ENCODE measurements at places on chromosomes 1 and 21. TPM values are rescaled to one million over a fixed set of nuclear protein-coding genes. Genes with fewer than 3 reads are reported as not detected.

- no peak for DNase-seq
Observed at GRCh38 chr1:84635429-84635828, 54.8 kb downstream of the SSX2IP start.

DNA sequence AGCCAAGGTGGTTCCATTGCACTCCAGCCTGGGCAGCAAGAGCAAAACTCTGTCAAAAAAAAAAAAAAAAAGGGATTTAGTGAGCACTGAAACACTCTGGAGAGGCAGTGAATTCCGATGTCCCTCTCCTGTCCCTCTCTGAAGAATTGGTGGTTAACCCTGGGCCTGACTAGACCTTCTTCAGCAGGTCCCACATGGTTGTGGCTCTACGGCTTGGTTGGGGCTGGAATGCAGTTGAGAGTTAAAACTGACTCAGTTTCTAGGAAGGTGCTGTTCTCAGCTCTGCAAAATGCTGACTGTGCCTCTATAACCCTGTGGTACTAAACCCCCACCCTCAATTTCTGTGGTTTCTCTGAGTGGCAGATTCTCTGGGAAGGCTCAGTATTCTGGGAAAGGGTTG, 173.3 kb downstream of the SEC16B start:
- DNase-seq: no peak

DNA sequence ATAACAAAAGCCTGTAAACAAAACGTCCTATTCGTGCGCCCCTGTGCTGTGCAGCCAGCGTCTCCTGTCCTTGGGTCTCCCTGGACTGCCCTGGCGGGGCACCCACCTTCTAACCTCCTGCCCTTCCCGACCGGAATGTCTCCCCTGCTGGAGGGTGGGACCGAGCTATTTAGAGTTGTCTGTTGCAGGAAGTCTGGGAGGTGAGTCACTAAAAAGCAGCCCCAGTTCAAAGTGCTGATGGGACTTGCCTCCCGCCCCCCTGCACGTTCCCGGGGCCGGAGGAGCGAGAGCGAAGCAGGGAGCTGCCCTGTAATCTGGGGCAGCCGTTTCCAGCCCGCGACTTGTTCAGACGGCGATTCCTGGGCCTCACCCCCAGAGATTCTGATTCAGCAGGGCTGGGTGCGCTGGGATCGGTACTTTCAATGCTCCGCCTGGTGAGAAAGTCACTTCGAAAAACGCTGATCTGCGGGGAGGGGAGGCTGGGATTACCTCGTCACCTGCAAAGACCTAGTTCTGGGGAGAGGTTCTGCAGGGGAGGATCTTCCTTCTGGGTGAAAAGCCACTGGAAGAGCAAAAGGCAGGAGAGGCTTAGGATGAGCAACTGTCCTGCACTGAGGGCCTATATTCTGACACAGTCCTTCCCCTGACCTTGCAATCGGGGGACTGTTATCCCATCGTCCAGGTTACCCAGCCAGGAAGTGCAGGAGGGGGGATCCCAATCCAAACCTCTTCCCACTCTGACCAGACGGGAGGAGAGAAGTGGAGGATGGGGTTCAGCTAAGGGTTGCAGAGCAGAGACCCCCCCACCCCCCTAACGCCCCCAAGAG, 1.2 kb upstream of the DHRS3 start:
- DNase-seq: peak; percentile 43

- DNase-seq: no peak
Observed at GRCh38 chr1:20074725-20075171, 4.8 kb downstream of the PLA2G5 start.

DNA sequence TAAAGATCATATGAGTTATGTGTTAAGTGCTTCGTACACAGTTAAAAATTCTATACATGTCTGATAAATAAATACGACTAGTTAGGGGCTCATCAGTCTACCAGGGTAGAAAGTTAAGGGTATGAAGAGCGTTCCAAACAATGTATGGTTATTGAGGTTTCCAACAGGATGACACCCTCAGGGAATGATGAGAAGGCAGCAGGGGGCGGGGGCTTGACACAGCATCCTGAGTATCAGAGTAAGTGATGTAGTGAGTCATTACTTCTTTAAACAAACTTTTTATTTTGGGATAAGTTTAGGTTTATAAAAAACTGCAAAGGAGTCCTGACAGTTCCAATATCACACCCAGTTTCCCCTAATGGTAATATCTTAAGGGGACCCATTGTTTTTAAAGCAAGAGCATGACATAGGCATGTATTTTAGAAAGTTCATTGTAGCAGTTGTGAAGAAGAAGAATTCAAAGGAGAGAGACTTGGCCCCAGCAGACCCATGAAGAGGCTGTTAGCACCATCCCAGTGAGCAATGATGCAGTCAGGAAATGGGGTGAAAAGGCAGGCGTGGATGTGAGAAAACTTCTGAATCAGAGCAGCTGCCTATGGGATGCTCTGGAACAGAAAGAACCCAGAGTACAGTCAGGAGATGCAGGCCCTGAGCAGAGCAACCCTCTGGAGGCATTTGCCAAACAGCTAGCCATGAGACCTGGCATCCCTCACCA, 15.0 kb upstream of the PSMB2 start:
- no peak for DNase-seq

DNA sequence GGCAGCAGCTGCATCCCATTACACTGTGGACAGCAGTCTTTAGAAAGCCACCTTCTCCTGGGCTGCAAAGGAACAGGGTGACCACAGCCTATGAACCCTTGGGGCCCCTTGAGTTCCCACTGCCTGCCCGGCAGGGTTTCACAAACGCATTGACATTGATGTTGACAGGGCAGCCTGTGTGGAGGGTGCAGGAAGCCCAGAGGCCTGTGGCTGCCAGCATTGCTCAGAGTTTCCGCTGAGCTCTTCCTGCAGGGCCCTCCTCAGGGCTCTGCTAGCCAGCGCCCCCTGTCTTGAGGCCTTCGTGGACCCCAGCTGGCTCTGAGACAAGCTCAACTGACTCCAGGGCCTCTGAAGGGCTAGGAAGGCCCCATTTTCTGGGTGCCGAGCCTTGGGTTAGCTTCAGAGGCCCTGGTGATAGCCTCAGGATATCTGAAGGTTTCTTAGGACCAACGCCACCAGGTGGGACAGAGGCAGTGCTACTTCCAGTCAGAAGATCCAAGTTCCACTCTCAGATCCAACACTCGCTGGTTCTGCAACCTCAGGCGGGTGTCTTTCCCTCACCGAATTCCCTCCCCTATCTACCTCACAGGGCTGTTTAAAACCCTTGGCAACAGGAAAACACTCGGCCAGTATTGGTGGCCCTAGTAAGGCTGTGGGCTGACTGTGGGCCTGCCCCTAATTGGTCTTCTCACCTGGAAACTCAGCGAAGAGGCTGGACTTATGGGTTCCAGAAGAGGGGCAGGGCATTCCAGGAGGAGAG, 27.2 kb upstream of the EPS8L3 start:
- DNase-seq: no peak

DNA sequence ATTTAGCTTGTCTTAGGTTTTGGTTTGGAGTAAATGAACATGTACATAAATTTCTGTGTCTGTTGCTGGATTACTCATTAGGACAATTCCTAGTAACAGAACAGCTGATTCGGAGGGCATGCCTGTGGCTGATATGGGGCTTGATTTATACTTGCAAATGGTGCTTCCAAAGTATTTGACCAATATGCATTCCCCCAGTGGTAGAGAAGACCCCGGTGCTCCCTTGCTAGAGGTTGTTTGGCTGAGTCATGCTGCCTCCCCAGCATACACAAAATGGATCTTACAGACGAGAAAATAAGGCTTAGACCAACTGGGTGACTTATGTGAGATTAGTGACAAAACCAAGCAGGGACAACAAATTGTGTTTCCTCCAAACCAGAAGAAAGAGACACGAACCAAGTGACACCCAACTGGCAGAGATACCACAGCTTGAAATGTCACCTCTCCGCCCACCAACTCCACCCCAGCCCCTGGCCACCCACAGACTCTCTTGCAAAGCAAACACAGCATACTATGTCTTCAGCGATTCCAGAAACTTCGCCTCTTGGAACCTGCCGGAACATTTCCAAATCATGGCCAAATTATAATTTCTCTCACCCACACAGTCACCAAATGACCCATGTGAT, 75.9 kb upstream of the ETS2 start:
- no peak for DNase-seq

- no peak for DNase-seq
Observed at GRCh38 chr1:187396929-187397796, 568.4 kb downstream of the PLA2G4A start.

- DNase-seq: peak; percentile 8
Observed at GRCh38 chr1:17922833-17923232, 167.7 kb downstream of the ACTL8 start.

DNA sequence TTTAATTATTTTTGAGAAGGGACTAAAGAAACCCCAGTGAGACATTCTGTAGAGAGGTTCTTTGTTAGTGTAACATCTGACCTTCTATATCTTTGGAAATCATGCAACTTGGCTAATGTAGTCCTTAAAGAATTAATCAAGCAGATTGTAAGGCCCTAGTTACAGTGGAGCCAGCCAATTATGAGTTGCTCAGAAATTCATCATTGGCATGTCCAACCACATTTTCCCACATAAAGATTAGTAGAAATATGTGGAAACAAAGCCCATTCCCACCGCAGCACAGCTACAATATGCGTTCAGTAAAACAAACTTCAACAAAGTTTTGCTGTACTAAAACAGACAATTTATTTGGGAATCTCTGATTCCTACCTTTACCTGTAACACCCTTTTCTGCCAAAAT, 27.8 kb downstream of the WNT2B start:
- DNase-seq: no peak

- peak; percentile 41 for DNase-seq
Observed at GRCh38 chr1:213381572-213382084, 330.6 kb downstream of the RPS6KC1 start.

- DNase-seq: no peak
Observed at GRCh38 chr1:111221276-111221632, 6.3 kb upstream of the CHI3L2 start.

DNA sequence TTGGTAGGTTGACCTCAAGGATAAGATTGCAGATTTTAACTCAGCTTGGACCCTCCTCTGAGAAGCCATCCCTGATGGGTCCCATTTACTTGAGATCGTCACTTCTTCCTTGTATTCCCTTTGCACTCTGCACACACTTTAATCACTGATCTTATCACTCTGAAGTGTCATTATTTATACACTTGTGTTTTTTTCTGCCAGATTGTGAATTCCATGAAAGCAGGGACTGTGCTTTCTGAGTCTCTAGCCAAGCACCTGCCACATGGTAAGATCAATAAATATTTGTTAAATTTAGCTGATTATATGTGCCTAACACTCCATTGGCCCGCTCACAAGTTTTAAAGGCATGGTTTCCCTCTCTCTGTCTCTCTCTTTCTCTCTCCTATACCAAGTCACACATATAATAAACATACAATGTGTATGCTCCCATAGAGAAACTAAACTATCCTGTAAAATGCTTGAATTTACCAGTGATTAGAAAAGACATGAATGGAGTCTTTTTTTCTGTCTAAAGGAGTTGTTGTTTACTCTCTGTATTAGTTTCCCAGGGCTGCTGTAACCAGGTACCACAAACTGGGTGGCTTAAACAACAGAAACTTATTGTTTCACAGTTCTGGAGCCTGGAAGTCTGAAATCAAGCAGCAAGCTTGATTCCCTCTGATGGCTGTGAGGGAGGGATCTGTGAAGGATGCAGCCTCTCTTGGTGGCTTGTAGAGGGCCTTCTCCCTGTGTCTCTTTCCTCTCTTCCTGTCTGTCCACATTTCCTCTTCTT, 105.2 kb upstream of the GADD45A start:
- DNase-seq: no peak

- no peak for DNase-seq
Observed at GRCh38 chr1:190019717-190020116, 457.9 kb downstream of the BRINP3 start.

GRCh38 chr1:37814252-37814651, 6.2 kb upstream of the YRDC start:
- DNase-seq: no peak

- DNase-seq: no peak
Observed at GRCh38 chr1:23791516-23792047, 637 bp downstream of the LYPLA2 start.

- DNase-seq: no peak
Observed at GRCh38 chr1:67566803-67567377, 118.1 kb upstream of the GADD45A start.

DNA sequence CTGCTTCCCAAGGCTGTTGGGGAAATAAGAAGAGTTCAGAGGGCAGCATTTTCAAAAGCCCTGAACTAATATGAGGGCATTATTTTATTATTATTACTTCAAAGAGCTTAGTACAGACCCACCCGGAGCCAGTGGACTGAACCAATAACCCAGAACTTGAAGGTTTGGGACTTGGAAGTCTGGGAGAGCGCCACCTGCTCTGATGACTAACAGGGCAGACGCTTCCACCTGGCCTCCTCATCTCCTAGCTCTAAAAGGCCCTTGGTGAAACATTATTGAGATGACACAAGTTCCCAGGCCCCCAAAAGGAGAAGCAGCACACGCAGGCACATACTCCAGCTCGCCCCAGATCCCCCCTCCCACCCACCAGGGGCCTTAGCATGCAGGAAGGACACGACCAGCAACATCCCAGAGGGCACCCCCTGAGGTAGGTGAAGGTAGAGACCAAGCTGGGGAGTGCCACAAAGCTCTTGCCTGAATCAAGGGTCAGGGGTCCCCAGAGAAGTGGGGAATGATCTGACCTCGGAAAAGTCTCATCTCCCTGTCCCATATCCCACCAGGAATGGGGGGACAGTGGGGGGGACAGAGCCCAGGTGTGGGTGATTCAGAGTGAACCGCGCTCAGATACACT, 1.3 kb downstream of the DLGAP3 start:
- no peak for DNase-seq

- DNase-seq: no peak
Observed at GRCh38 chr1:105072850-105073249, 1323.2 kb downstream of the AMY1C start.

GRCh38 chr1:88104236-88104635, 579.8 kb upstream of the PKN2 start:
- no peak for DNase-seq

- no peak for DNase-seq
Observed at GRCh38 chr1:43949678-43950077, 2.9 kb downstream of the IPO13 start.

DNA sequence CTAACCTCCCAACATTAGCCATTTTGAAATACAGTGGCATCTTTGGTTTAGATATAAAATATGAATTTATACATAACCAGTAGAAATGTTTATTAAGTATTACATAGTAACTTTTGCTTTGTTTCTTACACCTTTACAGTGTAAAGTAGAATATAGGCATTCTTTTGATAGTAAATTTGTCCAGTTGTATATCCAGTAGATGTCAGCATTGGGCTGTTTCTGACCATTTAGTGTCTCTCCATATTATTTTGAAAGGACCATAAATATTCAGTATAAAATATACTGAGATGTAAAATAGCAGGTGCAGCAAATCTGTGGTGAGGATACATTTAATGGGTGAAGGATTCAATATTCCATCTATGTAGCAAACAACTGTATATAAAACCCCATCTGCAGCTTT, 115.8 kb upstream of the ZRANB2 start:
- no peak for DNase-seq

GRCh38 chr1:81800695-81801650, at the start of gene ADGRL2:
ADGRL2 (plus strand) TSS chr1:81800934; CDS start chr1:81836985, 36,051 bp downstream.
- DNase-seq: peak; percentile 67

GRCh38 chr1:200242110-200243041, 167.5 kb downstream of the ZNF281 start:
- DNase-seq: no peak

HDGF gene
- total RNA-seq: 61.6 TPM

GREM2 gene
- 7.0 TPM for total RNA-seq

ATP1A4 gene
- total RNA-seq: 0.31 TPM

EDARADD gene
- 6.1 TPM for total RNA-seq

CHIA gene
- not detected for total RNA-seq

COL8A2 gene
- total RNA-seq: 1.1 TPM

UBL4B gene
- total RNA-seq: not detected

KLHL21 gene
- total RNA-seq: 8.7 TPM

CR2 gene
- total RNA-seq: not detected

FAM177B gene
- total RNA-seq: not detected

ACTL8 gene
- total RNA-seq: not detected

MROH7 gene
- total RNA-seq: 1.4 TPM

ADAMTS4 gene
- 0.62 TPM for total RNA-seq

GPR153 gene
- total RNA-seq: 25.3 TPM

All from occipital lobe (tissue), 3 donors.